Activated CD4-positive, alpha-beta memory T cell treated with anti-CD3 and anti-CD28 coated beads, Interleukin-2, amount 10 ng/mL, durations not matched to agents 7 days and 5 days (primary cell): ENCODE measurements at places on chromosomes 16 and 17.

- no peak for DNase-seq
These were observed 4.2 kb downstream of the RBFOX3 start for GRCh38 chr17:79606487-79607281.

DNA sequence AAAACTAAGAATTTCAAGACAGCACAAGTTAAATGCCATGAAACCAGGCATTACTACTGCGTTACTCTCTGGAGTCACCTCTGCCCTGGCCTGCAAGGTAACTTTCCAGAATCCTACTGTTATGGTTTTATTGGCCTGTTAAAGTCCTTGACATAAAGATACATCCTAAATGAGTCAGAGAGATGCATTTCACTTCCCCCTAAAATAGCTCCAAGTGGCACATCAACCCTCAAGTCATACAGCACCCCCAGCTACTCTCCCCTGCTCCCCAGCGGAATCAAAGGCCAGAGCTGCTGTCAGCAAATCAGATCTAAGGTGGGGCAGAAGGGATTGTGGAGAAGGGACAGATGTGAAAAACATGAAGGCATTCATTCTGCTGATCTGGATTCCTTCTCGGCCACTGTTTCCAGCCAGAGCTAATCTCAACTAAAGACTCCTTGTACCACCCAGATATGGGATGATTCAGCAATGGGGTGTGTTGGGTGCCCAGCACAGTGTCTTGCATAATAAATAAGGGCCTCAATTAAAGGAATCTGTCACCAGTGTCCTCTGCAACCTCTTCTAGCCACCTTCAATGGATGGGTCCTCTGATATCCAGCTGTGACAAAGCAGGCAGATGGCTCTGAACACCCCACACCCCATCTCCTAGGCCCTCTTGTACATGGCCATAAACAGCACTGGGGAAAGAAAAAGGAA is 8.5 kb upstream of the CCL1 start:
- no peak for DNase-seq

GRCh38 chr17:44502598-44503146 is 534 bp downstream of the GPATCH8 start:
- no peak for DNase-seq

GRCh38 chr16:28218109-28218508 is 6.3 kb upstream of the XPO6 start:
- peak; percentile 68 for DNase-seq

DNA sequence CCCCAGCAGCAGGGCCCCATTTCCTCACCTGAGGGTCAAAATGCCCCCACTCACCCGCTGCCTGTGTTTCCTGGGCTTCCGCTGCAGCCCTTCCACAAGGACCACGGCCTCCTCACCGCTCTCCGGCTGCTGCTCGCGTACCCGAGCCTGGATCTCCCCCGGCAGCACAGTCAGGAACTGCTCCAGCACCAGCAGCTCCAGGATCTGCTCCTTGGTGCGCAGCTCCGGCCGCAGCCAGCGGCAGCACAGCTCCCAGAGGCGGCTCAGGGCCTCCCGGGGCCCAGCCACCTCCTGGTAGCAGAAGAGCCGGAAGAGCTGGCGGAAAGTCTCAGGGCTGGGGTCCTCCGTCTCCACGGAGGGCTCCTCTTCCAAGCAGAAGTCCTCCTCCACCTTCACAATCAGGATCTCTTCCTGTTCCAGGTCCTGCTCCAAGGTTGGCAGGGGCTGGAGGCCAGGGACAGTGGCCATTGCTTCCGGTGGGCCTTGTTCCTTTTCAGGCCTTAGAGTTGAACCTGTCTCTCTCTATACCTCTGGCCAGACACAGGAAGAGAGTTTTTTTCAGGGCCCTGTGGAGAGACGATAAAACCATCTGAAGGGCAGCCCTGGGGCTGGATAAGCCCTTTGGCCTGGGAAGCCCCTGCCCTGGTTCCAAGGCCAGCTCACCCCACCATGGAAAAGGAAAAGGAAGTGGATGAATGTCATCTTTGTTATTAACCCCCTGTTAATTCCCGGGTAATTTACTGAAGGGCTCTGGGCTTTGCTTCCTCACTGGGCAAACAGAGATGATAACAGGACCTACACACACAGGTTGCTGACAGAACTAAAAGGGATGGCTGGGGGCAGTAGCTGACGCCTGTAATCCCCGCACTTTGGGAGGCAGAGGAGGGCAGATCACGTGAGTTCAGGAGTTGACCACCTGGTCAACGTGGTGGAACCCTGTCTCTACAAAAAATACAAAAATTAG is 1.2 kb downstream of the ZNF500 start:
- no peak for DNase-seq

- no peak for DNase-seq
These were observed 2.6 kb upstream of the LGALS9 start for GRCh38 chr17:27628376-27628775.

DNA sequence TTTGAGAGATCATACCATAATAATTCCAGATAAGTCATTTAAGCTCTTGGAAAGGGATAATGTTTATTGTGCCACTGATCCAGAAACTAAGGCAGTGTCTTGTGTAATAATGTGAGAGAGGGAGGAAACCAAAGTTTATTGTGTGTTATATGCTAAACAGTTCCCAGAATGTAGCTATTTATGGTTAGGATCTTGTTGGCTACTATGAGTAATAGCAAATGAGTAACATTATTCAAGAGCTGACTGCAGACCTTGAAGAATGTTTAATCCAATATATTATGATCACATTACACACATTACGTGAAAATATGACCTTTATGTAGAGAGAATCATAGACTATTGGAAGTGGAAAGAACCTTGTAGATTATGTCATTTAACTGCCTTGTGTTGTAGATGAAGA is 139.5 kb downstream of the BCAS3 start:
- no peak for DNase-seq

DNA sequence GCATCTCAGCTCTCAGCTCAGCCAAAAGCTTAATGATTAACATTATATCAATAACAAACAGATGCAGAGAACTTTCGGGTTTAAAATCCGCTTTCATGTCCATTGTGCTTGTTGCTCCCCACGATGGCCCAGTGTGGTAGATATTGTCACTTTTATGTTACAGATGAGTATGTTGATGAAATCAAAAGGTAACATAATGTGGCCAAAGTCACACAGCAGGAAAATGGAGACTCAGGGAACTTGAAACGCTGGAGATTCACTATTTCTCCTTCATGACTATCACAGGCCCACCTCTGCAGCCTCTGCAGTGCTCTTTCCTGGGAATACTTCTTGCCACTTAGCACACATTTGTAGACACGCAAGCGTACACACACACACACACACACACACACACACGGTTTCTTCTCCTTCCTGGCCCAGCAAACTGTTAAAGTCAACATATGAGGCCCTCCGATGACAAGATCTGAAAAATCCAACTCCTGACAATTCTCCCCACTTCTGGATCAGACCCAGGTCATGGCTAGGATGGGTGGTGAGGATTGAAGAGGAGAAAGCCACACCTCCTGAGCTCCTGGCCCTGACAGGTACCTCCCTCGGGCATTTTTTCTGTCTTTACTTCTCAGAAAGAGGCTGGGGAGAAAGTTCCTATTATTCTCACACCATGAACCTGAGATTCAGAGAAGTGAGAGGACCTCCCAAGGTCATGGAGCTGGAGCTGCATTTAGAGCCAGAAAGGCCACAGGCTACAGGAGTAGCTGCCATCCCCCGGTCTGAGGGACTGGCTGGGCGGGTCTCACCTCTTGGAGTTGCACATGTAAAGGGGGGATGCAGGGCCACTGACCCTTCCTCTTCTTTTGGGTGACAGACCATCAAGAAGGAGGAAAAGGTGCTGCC is 9.7 kb downstream of the DRC7 start:
- DNase-seq = no peak

GRCh38 chr16:74186561-74186971 is 110.0 kb upstream of the PSMD7 start:
- DNase-seq = no peak

- DNase-seq = no peak
These were observed 147.2 kb downstream of the SPECC1 start for GRCh38 chr17:20156196-20157000.

DNA sequence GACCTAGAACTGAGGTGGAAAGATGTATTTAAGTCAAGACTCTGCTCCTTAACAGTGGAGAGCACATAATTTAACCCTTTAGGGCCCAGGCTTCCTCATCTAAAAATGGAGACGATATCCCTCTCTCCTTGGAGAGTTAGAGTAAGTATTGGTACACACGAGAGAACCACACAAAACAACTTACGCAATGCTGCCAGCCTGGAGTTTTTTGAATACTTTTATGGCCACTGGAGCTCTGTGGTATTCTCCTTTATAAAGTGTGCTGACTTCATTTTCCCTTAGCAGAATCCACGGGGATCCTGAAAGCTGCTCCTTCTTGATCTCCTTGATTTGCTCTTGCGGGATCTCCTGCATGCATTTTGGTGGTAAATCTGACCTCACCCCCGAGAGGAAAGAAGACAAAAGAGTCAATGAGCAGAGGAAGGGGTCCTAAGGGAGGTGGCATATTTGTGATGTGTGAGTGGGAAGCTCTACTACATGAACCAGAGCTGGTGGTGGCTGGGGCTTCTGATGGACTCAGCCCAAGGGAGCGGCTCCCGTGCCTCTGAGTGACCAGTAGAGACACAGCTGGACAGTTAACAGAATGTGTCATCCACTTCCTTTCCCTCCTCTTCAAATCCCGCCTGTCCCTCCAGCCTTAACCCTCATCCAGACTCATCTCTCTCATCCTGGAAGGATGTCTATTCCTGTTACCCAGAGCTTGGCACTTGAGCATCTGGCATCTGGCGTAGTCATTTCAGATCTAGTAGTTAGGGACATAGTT is 9.4 kb downstream of the MLKL start:
- DNase-seq = no peak

DNA sequence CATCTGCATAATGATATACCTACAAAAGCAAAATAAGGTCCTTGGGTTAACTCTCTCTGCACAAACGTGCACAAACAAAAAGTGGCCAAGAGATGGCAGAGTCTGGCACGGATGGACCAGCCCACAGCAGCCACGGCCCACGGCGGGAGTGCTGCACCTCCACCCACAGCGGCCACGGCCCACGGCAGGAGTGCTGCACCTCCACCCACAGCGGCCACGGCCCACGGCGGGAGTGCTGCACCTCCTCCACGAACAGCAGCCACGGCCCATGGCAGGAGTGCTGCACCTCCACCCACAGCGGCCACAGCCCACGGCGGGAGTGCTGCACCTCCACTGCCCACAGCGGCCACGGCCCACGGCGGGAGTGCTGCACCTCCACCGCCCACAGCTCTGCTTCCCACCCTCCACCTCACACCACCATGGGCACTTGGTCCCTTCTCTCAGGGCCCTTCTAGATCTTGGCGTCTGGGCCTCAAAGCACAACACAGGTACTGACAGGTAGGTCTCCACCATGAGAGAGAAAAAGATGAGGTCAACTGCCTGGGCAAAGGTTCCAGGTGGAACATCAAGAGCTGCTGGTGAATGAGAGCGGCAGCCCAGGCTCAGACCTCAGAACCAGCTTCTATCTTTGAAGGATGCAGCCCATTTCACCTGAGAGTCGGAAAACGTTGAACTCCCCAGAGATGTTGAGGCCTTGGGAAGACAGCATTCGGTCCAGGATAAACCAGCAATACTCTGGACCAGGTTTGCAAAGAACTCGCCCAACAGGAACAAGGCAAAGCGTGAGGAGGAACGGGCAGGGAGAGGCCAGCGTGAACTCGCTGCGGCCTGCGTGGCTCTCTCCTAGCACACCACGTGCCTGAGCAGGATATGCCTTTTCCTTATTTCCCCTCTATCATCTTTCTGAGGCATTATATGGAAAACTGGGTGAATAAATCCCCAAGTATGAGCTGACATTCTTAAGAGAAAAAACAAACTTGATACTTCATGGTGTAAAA is 124.5 kb downstream of the ZNF778 start:
- no peak for DNase-seq

DNA sequence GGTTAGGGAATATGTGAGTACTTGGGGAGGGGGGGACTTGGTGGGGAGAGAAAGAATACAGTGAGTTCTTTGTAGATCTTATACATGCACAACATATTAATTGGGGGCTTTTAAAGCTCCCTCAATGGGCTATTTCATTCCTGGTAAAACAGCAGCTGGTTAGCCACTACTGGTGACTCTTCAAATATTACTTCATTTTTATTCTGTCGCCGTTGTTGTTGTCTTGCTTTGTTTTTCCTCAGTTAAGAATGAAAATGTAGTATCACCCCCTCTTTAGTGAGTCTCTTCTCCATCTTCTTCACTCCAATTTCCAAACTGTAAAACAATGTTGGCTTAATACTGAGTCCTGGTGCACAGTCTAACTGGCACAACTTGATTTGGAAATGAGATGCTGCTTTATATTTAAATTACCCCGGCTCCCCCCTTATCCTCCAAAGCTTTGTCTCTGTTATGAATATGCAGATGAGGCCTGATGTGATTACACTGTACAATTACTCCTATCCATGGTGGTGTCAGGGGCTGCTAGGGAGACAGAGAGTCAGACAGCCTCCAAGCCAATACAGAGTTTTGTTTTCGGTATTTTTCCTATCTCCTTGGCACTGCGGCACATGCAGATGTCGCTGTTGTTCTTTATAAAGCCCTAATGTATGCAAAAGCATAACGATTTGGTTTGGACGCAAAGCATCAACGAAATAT is 256.9 kb upstream of the PMFBP1 start:
- DNase-seq = no peak

DNA sequence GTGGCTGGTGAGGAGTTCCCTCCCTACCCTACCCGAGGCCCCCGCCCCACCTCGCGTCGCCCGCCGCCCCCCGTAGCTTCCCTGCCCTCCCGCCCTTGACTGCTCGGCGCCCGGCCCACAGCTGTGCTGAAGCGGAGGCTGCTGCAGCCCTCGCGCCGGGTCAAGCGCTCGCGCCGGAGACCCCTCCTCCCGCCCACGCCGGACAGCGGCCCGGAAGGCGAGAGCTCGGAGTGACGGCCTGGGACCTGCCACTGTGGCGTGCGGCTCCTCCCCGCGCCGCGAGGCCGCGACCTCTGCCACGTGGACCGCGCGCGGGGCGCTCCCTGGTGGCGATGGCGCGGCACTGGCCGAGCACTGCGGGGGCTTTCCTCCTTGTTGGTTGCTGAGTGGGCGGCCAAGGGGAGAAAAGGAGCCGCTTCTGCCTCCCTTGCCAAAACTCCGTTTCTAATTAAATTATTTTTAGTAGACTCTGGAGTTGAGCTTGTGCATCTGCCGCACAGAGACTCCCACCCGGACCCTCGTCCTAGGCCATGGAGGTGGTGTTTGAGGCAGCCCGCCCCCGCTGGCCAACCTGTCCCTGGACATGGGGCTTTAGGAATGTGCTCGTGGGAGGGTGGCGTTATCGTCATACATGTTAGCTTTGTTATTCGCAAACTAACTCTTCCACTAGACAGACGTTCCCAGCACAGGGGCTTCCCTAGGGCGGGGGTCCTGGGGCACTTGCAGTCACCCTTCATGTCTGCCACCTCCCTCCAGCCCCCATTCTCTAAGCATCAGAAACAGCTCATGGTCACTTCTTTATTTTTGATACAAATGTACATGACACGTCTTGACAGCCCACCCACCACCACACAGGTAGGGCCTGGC is 4.4 kb downstream of the TP53I13 start:
- peak; percentile 53 for DNase-seq

- no peak for DNase-seq
These were observed 23.3 kb downstream of the CCR7 start for GRCh38 chr17:40541873-40542557.

- no peak for DNase-seq
These were observed 10.8 kb downstream of the IFT140 start for GRCh38 chr16:1601031-1601430.

GRCh38 chr16:47726031-47726675 is 265.0 kb downstream of the PHKB start:
- DNase-seq = no peak

GRCh38 chr16:60279061-60279665 is 1545.0 kb upstream of the GOT2 start:
- DNase-seq = no peak

GRCh38 chr16:75028544-75029135 is 29.8 kb downstream of the ZNRF1 start:
- no peak for DNase-seq
